ENCODE measurements at places on chromosomes 13 and 19.

DNA sequence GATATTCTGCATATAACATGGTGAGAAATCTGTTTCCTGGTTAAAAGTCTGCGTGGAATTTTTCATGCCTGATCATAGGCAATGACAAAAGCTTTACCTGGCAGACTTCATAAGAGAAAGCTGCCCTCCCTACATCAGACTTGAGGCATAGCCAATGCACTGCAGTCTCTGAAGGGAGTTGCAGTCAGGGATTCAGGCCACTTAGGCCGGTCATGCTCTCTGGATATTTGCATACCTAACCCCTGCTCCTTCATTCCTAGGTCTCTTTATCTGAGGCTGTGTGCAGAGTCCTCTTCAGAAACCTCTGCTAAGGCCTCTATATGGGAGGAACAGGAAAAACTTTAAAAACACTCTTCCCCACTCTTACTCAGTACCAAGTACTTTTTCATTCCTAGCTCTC, 287.4 kb downstream of the PCDH17 start:
- DNase-seq: no peak

DNA sequence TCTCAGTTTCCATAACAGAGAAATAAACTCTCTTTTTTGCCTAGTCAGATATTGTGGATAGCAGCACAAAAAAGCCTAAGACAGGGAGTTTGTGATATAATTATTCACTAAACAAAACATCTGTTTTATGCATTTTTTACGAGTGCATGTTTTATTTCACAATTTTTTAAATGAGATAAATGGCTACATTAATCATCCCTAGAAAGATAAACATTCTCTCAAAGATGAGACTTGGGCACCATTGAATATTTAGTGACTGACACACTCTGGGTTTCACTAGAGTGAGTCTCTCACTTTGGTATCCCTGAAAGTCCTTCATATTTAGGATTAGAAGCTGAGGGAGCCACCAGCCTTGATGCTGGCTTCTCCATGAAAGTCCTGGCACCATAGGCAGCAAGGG, 74.3 kb upstream of the LRCH1 start:
- DNase-seq: no peak

- DNase-seq: no peak
These were observed 2040.3 kb upstream of the PCDH20 start for GRCh38 chr13:63455938-63456337.

DNA sequence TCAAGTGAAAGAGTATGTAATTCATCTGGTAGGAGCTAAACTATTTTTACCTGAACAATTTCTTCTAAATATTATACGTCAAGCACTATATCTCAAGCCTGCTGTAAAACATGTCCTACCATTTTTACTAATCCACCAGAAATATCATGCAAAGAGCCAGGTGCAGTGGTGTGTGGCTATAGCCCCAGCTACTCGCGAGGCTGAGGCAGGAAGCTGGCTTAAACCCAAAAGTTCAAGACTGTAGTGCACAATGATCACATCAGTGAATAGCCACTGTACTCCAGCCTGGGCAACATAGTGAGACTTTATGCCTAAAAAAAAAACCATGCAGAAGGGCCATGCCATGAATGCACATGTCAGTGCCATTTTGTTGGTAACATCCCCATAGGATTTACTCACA, 20.7 kb upstream of the CLN5 start:
- no peak for DNase-seq

DNA sequence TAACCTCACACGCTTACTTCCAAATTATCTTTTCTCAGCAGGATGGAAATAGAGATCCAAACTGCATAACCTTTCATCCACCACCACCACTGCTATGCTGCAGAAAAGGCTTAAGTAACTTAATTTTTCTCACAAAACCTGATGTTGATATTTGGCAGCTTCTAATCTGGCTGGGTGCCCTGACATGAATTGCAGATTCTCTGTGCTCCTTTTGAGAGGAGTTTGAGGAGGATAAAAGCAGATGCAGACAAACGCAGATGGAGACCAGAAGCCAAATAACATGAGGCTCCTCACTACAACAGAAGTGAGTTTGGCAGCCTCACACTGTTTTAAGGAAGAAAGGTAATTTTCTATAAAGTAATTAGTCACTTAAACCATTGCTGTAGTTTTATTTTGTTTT, 646.2 kb upstream of the ATXN8OS start:
- DNase-seq: no peak

GRCh38 chr19:16001481-16002312, 52.9 kb downstream of the OR10H4 start:
- DNase-seq: peak; percentile 54

- peak; percentile 92 for DNase-seq
These were observed 11.1 kb downstream of the CIC start for GRCh38 chr19:42279902-42280814.

- DNase-seq: no peak
These were observed 49.1 kb downstream of the MZT1 start for GRCh38 chr13:72678312-72678711.

DNA sequence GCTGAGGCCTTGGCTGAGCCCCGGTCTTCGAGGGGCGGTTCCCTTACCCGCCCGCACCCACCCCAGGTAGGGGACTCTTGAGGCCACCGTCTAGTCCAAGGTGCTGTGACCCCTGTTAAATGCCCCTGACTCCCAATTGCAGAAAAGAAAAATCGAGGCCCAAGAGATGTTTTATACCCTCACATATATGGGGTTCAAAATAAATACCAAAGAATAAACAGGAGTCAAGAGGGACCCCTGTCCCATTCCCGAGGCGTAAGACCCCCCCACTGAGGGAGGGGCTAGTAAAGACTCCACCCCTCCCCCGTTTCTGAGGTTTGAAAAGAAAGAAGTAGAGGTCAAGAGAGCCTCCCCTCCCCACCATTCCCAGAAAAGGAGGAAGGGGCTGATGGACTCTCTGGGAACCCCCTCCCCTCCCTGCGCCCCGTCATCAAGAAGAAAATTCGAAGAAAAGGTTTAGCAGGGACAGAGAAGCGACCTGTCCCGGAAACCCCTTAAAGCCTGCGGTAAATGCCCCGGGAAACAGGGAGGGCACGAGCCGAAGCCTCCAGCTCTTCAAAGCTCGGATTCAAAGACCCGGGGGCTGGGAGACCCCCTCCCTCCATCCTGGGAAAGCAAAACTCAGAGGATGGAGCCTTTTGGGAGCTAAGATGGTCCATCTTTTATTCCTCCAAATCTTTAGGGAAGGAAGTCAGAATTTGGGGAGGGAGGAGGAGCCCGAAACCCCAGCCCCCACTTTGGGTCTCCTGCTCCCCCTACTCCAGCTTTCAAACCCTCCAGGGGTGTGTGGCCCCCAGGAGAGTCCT, 755 bp upstream of the RAB3A start:
- no peak for DNase-seq

DNA sequence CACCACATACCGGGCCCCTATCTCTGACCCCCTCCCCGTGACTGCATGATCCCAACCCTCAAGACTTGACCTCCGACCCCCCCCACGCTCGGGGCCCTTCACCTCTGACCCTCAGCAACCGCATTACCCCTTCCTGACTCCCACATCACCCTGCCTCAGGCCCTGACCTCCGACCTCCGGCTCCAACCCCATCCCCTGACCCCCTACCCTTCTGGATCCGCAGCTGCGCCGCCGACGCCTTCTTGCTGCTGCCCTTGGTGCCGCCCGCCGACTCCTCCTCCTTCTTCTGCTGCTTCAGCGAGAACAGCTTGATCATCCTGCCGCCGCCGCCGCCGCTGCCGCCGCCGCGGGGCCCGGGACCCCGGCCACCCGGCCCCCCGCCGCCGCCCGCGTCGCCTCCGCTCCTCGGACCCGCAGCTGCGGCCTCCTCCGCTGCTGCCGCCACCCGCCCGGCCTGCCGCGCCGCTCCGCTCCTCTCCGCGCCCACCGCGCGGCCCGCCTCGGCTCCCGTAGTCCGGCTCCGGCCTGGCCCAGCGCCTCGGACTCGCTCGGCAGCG, at the start of gene UBE2M:
UBE2M (minus strand) TSS at position 546 of the 557 bp plus-strand sequence; CDS start at position 316, 230 bp downstream.
- DNase-seq: peak; percentile 64

DNA sequence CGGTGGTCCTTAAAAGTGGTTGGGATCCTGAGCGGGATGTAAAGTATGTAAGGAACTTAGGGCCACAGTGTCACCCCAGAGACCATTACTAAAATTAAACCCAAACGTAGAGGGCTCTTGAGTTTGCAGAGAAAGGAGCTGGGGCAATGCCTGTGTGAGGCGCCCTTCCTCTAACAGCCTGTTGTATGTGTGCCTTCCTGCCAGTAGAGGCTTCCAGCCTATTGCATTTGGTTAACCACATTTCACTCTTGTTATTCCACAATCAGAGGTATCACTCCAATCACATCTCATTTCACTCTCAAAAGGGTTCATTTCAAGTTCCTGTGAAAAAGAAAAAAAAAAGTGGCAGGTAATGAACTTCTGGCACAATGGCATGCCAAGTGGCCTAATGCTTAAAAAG, 29.4 kb downstream of the DIAPH3 start:
- no peak for DNase-seq

DNA sequence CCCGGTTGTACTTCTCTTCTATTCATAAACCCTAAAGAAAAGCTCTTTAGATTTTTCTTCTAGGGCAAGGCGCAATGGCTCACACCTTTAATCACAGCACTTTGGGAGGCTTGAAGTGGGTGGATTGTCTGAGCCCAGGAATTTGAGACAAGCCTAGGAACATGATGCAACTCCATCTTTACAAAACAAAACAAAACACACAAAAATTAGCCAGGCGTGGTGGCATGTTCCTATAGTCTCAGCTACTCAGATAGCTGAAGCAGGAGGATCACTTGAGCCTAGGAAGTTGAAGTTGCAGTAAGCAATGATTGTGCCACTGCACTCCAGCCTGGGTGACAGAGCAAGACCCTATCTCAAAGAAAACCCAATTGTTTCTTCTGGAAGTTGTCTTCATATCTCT, 240.3 kb downstream of the SHISA2 start:
- no peak for DNase-seq

DNA sequence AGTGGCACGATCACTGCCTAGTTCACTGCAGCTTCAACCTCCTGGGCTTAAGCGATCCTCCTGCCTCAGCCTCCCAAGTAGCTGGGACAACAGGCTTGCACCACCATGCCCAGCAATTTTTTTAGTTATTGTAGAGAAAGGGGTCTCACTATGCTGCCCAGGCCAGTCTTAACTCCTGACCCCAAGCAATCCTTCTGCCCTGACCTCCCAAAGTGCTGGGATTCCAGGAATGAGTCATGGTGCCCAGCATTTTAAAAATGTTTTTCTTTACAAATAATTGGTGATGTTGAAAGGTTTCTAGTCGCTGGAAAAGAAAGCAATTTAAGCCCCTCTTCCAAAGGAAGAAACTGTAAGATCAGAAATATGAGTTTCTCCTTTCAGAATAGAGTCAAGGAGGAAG, 19.4 kb downstream of the DYRK1B start:
- no peak for DNase-seq

- DNase-seq: peak; percentile 24
These were observed 87.5 kb downstream of the ING1 start for GRCh38 chr13:110801044-110801443.

DNA sequence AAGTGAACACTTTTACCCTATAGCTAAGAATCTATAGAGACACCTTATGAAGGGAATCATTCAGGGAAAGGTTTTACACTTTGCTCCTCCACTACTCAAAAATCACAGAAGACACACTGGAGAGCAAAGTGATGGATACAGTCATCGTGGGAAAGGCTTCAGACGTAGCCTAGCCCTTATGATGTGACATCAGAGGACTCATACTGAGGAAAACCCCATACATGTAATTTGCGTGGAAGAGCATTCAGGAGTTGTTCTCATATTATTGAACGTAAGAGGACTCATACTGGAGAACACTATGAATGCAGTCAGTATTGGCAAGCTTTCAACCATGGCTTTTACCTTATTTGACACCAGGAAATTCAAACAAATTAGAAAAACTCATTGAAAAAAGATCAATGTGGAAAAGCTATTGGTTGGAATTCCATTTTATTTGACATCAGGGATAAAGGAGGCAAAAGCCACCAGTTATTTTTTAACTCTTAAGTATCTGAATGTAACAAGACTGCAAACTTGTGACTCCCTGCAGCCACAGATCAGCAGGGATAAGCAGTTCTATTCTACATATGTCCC, 16.1 kb upstream of the ZNF274 start:
- DNase-seq: no peak

- no peak for DNase-seq
These were observed 87.8 kb downstream of the KLF12 start for GRCh38 chr13:74046431-74046830.

DNA sequence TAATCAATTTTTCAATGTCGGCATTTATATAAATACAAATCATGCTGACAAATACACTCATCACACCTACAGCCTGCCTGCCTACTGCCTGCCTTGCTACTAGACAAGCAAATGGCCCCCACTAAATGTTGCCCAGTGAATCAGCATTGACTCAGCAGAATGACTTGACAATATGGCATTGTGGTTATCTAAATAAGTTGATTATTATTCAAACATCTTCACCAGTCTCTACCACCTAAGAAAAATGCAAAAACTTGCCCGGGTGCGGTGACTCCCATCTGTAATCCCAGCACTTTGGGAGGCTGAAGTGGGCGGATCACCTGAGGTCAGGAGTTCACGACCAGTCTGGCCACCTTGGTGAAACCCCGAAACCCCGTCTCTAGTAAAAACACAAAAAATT, 296.1 kb downstream of the PCDH9 start:
- no peak for DNase-seq

- DNase-seq: no peak
These were observed 7.7 kb upstream of the LRG1 start for GRCh38 chr19:4547303-4548237.

DNA sequence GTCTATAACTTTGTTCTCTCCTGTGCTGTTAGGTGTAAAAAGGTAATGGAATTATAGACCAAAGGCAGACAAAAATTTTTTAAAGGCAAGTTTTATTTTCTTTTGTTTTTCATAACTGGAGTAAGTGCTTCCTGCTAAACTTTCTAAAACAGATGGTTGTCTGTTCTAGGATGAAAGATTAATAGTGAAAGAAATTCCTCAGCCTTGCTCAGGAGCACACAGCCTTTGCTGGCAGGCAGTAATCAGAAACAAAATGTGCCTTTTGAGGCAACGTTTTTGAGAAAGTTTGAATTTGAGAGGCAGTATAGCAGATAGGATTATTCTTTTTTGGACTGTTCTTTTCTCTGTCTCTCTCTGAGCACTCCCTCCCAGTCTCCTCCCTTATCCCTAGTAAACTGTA, 2749.5 kb downstream of the PCDH9 start:
- DNase-seq: no peak

DNA sequence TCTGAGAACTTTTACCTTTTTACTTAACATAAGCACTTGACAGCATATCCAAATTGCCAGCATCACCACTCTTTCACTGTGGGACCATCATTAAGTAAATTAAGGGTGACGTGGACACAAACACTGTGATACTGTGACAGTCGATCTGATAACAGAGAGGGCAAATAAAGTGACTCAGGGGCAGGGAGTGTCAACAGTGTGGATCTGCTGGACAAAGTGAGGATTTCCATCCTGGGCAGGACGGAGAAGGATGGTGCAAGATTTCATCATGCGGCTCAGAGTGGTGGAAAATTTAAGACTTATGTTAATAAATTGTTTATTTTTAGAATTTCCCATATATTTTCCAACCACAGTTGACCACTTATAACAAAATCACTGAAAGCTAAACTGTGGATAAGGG, 60.0 kb upstream of the WDFY2 start:
- no peak for DNase-seq

GRCh38 chr19:3494051-3494450, 6.4 kb downstream of the DOHH start:
- peak; percentile 35 for DNase-seq

- DNase-seq: no peak
These were observed 1.4 kb upstream of the FCHO1 start for GRCh38 chr19:17749912-17750317.

- DNase-seq: no peak
These were observed 68.2 kb downstream of the STK24 start for GRCh38 chr13:98508685-98509084.
